Astrocyte of the hippocampus (primary cell): ENCODE measurements at places on chromosomes 11 and 22.

DNA sequence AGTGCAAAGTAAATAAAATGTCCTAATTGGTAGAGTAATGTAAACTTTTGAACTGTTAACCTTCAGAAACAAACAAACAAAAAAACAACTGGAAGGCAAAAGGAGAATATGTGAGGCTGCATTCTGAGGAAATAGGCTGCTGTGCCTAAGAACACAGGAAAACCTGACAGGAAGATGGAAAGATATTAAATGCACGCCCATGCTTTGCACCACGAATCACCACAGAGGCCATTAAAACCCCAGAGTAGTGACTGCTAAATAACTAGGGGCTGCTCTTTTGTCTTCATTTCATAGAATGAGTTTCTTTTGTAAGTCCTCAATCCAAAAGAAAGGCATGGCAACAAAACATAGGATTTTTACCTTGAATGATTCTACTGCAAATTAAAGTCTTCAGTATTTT is 436.0 kb downstream of the RAB38 start:
- DNase-seq = no peak

- DNase-seq = no peak
Observed at GRCh38 chr11:10891151-10891720, 33.4 kb upstream of the ZBED5 start.

DNA sequence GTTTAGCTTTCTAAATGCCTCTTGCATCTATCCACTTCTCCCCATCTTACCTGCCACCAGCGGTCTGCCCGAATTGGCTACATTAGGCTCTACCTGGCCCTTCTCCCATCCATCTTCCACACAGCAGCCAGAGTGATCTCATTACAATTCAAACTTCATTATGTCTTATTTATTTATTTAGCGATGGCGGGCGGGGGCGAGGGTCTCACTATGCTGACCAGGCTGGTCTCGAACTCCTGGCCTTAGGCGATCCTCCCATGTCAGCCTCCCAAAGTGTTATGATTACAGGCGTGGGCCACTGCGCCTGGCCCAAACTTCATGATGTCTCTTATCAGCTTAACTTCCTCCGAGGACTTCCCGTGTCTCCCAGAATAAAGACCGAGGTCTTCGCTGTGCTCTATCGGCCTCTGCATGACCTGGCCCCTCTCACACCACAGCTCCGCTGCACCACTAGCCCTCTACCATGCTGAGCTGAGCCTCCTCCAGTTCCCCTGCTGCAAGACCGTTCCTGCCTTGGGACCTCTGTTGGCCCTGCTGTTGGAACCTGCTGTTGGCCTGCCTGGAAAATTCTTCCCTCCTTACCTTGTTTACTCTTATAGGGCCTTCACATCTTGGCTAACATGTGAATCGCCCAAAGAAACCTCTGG is 870 bp upstream of the CTTN start:
- DNase-seq = no peak

GRCh38 chr22:19891317-19892256 is 36.9 kb upstream of the GNB1L start:
- peak; percentile 55 for DNase-seq

- DNase-seq = no peak
Observed at GRCh38 chr11:36447514-36447913, 62.6 kb downstream of the TRAF6 start.

- DNase-seq = peak; percentile 8
Observed at GRCh38 chr11:120717623-120718022, 206.1 kb downstream of the GRIK4 start.

DNA sequence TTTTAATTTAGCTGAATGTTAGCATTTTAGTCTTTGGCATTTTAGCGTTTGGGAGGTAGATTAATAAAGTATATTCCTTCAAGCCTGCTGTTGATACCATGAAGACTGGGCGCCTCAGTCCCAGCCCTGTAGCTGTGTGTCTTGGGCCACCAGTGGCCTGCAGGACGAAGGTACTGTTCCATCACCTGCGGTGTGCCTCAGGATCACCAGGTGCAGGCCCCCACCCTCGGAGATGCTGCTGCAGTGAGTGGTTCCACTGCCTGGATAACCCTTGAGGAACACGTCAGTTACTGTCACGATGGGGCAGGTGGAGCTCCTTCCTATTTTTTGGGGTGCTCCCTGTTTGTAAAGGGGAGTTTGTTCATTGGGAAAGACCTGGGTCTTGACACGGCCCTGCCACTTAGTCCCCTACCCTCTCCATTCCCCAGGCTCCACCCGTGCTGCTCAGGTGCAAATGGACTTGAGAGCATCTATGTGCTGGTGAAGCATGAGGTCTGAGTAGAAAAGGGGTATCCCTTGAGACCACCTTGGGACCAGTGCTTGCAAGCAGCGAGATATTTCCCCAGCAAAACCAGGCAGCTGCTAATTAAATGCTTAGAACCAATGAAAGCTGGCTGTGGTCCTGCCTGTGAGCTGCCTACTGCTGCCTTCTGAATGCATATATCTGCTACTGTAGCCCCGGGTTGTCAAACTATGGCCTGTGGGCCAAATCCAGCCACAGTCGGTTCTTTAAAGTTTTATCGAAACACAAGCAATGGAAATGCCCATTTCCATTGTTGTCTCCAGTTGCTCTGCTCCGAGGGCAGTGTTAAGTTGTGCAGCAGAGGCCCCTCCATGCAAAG is 28.7 kb downstream of the INCENP start:
- no peak for DNase-seq

DNA sequence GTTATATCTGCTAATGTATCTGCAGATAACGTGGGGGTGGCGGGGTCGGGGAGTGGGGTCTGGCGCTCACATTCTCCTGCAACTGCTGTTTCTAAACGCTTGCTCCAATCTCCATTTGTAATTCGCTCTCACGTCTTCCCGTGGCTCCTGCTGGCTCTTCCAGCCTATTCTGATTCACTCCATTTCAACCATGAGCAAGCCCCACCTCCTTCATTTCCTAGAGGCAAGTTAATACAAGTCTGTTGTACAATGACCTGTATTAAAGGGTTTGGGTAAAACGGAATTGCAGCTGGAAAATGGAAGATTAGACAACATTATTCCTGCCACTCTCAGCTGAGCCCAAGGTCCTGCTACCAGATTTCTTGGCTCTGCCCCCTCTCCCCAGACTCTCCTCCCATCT is 132.3 kb downstream of the CSNK2A3 start:
- no peak for DNase-seq

- DNase-seq = peak; percentile 61
Observed at GRCh38 chr11:36073411-36074203, 129.7 kb downstream of the LDLRAD3 start.

DNA sequence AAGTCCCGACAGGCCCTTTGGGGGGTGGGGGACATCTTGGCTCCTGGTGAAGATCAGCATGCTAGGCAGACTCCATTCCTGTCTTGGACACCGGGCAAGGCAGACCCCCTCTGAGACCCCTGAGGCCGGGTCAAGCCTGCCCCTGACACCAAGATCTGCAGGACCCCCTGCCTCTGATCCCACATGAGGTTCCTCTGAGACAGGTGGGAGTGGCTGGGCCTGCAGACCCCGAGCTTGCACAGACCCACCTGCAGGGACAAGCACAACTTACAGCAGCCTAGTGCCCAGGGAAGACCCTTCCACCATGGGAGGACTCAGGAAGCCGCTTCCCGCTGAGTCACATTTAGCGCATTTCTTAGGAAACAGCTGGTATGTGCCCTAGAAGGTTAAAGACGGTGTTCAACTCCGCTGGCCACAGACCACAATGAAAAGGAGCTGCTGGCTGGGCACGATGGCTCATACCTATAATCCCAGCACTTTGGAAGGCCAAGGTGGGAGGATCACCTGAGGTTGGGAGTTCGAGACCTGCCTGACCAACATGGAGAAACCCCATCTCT is 15.5 kb downstream of the ARVCF start:
- no peak for DNase-seq

DNA sequence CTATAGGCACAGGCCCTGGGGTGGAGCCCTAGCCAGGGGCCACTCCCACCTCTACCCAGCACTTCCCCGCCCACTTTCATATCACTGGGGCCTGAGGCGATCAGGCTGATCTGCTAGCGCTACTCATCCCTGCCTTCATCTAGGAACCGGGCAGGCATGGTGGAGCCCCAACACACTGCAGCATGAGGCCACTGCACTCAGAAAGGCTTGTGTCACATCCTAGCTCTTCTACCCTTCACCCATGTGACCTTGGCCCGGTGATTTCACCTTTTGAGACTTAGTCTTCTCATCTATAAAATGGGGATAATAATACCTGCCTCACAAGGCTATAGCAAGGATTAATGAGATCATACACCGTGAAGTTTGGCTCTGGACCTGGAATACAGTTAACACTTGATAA is 18.1 kb upstream of the GDPD5 start:
- DNase-seq = no peak

DNA sequence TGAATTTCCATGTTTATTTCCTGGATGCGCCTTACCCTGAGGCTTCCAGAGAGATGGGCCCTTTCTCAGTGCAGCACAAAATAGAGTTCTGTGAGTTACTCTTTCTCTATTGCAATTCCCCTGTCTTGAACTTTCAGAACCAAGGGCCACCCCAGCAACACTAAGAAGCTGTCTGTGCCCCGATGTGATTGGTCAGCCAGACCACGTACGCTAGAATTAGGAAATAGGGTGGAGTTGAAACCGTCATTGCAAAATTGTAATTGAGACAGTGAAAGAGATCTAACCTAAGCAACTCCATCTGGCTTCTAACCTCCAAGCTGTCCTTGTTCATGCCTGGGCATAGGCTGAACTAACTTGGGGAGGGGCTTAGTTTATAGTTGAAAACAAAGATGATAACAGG is 981.3 kb downstream of the OPCML start:
- DNase-seq = no peak

- DNase-seq = peak; percentile 18
Observed at GRCh38 chr22:44940130-44940529, 69.7 kb downstream of the PHF21B start.

- peak; percentile 84 for DNase-seq
Observed at GRCh38 chr11:32892355-32893092, at the start of gene QSER1. Gene QSER1 (plus strand): TSS chr11:32892811. CDS start chr11:32893126, 315 bp downstream.

- peak; percentile 56 for DNase-seq
Observed at GRCh38 chr11:68651208-68651984, 32.9 kb upstream of the GAL start.

DNA sequence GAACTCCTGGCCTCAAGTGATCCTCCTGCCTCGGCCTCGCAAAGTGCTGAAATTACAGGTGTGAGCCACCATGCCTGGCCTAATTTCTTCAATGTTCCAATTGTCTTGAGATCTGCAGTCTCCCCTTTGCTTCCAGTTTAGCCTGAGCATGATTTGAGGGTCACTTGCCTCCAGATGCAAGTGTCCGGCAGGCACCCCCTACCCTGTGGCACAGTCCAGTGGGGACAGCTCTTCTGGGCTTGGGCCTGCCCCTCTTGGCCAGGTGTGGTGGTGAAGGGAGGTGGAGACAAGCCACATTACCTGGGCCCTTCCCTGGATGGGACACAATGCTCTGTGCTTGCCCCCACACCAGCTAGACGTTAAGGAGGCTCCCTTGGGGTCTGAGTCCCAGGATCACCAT is 21.3 kb upstream of the CACNG2 start:
- DNase-seq = no peak

GRCh38 chr11:63520606-63521170 is 14.8 kb downstream of the LGALS12 start:
- no peak for DNase-seq

DNA sequence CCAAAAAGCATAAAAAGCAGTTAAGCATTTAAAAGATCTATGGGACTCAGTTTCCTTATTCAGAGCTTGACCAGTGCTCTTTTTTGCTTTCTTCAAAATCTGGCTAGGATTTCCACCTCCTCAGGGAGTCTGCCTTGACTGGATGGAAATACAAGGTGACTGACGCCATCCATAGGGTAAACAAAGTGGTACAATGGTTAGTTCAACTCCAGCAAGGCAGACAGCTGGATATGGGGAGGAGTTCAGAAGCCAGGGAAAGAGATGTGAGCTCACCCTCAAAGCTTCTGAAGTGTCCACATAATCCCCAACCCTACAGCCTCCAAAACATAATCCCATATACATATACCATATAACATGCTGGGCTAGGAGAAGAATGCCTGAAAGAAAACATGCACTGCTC is 52.0 kb downstream of the KIRREL3 start:
- DNase-seq = no peak

DNA sequence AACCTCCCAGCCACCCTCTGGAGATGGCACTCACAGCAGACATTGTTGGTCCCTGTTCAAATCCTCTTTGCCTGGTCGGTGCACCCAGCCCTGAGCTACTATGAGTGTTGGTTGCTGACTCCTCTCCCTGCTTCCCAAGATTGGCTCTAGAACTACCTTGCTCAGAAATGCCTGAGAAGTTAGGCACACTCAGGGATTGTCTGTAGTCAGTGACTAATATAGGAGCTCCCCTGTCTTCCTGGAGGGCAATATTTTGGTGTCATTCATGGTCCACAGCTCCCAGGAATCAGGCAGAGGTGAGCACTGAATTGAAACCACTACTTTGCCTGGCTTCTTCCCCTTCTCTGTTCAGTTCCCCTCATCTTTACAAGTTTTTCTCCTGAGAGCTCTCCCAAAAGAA is 325.9 kb downstream of the MIAT start:
- DNase-seq = no peak

DNA sequence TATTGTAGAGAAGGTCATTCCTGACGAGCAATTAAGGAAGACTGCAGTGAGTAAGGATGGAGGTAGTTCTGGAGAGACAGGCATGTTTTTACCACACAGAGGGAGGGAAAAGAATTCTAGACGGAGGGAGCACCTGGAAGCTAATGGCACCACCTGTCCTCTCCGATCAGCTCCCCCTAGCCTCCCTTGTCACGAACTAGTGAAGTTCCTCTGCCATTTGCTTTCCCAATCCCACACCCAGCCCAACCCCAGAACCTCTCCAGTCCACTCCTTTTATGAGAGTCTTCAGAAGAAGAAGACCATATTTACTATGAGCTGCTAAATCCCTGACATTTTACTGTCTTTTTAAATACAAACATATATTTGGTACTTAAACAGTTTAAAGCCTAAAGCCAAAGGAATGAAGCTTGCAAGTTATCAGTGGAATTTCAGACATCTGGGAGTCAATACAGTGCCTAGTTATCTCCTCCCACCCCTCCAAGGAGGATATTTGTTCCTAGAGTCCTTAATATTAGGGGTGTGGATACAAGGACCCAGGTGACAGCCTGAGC is 46.1 kb upstream of the HSPA8 start:
- DNase-seq = no peak

DNA sequence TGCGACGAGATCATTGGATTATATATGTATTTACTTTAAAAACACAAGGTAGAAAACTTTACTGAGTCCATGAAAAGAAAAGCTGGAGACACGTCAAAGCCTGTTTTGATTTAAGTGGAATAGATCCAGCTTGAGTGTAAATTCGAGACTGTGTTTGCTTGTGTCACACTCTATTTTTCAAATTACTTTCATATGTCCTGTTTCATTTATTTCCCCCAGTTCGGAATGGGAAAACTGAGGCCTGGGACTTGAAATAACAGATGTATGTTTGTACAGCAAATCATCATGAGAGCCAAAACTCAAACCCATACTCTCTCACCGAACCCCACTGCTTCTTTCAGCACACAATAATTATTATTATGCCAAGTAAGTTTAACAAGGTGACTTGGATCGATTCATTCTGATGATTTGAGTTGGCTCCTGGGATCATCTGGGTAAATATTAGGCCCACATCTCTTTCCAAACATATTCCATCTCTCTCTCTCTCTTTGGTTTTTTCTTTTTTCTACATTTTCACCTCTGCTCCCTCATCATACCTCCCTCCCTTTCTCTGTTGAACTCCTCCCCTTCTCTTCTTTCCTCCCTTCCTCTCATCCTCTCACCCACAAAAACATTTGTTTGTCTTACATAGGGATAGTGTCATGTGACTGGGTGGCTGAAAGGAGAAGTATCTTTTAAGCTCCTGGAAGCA is 21.2 kb downstream of the FZD4 start:
- no peak for DNase-seq
